Stimulated activated CD4-positive, alpha-beta T cell treated with anti-CD3 and anti-CD28 coated beads, Interleukin-2, amount 100 ng/mL, for 48 hours (primary cell): ENCODE measurements at places on chromosomes 1 and 21.

- DNase-seq: no peak
These were observed 47.6 kb downstream of the KIAA0319L start for GRCh38 chr1:35509558-35509957.

- no peak for DNase-seq
These were observed 93.7 kb upstream of the ETS2 start for GRCh38 chr21:38712071-38712470.

DNA sequence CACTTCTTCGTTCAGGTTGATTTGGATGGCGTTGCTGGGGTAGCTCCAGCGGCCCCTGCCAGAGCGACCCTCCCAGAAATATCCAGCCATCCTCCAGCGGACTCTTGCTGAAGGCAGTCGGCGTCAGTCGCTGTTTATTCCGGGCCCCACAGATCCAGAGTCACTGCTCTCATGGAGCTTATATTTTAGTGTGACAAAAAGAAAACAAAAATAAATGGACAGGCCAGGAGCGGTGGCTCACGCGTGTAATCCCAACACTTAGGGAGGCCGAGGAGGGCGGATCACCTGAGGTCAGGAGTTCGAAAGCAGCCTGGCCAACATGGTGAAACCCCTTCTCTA, 791 bp upstream of the CFAP298 start:
- DNase-seq: no peak

DNA sequence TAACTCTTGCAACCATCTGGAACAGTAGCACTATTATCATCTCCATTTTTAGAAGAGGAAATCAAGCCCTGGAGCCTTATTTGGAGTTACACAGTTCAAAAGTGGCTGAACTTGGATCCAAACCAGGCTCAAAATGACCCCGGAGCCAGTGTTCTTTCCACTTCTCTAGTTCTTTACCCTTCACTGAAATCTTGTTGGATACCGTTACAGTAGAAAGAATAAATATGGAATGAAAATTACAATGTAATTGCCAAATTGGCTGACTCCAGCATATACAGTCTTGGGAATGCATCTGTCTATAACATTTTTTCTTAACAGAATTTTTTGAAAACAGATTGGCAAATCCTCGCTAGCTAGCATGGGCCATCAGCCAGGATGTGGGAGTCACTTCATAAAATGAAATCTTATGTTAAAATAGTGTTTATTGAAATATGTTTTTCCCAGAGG, 261.4 kb downstream of the CTH start:
- DNase-seq: no peak

DNA sequence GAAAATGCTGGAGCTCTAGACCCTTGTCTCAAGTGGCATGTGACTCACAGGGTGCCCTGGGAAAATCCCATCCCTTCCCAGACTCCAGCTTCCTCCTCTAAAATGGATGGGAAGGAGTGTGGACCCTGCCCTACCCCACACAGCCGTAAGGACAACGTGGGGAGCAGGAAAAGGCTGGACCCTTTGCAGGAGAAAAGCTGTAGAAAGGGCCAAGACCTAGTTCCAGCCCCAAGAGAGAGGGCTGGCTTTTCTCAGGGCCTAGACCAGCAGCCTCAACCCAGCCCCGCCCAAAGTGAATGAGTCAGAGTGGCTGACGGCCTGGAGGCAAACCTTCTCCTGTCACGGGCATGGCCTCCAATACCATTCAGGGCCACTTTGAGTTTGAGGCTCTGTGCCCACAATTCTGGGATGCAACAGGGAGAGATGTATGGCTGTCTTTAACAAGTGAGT, 1.1 kb downstream of the LAMB3 start:
- peak; percentile 63 for DNase-seq

GRCh38 chr1:112074711-112075110, 85.2 kb upstream of the KCND3 start:
- DNase-seq: no peak

DNA sequence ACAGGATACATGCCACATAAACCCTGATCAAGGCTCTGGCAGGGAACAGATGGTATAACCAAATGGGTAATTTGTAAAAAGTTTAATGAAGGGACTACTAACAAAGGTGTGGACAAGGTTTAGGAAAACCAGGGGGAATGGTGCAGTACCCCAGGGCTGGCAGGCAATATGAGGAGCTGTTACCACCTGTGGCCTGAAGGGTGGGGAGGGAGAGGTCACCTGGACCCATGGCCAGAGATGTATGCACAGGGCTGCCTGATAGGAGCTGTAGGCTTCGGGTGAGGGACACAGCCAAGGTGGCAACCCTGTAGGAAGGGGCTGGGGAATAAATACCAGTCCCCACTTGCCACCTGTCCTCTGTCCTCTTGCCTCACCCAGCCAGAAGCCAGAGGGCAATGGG, 51.4 kb upstream of the ID3 start:
- DNase-seq: no peak

DNA sequence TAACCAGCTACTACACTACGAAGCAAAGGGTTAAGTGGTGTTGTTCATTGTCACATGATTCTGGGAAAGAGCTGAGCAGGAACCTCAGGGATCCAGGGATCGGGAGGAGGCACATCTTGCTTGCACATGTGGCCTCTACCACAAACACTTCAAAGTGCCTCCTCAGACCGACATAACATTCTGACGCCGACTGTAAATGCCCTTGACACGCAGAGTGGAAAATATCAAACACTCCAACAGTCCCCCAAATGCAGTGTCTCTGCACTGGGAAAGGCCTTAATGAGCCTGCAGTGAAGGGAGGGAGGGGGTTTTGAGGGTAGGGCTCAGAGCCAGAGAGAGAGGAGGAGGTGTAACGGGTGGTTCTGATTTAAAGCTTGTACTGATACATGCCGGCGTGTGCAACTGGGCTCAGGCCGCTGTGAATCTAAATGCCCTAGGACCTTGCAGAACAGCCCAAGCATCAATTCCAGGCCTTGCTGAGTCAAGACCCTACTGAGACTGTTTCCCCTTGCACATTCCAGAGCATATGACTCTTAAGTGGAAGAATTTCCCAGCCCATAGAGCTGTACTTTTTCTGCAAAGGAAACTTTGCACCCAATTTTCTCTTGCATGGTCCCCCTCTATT, 163.7 kb downstream of the NTMT2 start:
- DNase-seq: no peak

GRCh38 chr1:96080925-96081324, 640.7 kb upstream of the PTBP2 start:
- no peak for DNase-seq

- DNase-seq: no peak
These were observed 74.5 kb downstream of the S1PR1 start for GRCh38 chr1:101311146-101311920.

DNA sequence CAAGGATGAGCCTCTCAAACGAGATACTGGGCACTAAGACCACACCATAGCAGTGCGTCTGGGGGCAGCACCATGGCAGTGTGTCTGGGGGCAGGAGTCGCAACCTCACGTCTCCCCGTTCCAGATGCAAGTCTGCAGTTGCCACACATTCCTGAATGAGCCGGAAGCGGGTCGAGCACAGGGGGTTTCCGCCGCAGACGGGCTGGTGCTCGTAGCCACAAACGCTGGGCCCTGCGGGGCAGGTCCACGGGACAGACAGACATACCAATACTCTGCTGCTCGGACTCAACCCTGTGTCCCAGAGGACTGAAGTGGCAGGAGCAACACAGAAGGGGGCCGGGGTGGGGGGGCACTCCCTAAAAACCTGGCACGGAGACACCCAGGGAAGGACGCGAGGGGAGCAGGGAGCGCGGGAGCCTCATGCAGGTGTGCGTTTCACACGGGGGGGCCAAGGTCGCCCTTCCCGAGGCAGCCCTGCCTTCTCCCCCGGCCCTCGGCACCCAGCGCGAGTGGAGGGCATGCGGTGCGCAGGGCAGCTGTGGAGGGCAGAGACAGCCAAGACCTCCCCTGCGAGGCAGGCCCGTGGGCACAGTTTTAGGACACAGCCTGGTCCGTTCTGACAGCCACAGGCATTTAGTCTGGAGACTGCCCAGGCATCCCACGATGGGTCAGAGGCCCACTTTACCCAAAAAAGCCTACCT, 24.5 kb downstream of the PTTG1IP start:
- DNase-seq: no peak

DNA sequence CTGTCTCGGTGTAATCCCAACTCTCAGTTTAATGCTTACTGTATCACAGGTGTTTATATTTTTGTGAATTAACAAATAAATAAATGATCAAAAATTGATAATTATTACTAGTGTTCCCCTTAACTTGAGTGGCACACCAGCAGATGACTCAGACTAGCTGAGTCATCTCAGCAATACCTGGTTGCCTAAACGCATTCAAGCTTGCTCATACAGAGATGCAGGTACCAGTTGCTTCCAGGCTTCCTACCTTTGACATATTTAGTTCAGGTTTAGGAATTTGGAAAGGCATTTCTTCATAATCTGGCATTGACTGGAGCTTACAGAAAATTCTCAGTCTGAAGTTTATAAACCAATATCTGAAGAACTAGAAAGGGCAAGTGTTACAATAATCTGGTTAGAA, 78.9 kb upstream of the LMO4 start:
- no peak for DNase-seq

GRCh38 chr21:14734191-14734590, 188.1 kb upstream of the SAMSN1 start:
- no peak for DNase-seq

- no peak for DNase-seq
These were observed 14.2 kb upstream of the KCNE1 start for GRCh38 chr21:34526241-34526617.

DNA sequence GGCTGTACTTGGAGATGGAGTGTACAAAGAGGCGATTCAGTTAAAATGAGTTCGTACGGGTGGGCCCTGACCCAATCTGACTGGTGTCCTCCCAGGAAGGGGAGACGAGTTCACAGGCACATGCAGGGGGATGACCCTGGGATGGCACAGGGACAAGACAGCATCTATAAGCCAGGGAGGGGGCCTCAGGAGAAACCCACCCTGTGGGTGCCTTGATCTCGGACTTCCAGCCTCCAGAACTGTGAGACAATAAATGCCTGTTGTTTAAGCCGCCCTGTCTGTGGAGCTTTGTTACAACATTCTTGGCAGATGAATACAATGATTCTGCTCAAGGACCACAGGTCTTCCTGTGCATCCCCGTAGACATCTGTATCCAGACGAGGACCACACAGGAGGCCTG, 14.6 kb upstream of the CLDN14 start:
- DNase-seq: no peak

DNA sequence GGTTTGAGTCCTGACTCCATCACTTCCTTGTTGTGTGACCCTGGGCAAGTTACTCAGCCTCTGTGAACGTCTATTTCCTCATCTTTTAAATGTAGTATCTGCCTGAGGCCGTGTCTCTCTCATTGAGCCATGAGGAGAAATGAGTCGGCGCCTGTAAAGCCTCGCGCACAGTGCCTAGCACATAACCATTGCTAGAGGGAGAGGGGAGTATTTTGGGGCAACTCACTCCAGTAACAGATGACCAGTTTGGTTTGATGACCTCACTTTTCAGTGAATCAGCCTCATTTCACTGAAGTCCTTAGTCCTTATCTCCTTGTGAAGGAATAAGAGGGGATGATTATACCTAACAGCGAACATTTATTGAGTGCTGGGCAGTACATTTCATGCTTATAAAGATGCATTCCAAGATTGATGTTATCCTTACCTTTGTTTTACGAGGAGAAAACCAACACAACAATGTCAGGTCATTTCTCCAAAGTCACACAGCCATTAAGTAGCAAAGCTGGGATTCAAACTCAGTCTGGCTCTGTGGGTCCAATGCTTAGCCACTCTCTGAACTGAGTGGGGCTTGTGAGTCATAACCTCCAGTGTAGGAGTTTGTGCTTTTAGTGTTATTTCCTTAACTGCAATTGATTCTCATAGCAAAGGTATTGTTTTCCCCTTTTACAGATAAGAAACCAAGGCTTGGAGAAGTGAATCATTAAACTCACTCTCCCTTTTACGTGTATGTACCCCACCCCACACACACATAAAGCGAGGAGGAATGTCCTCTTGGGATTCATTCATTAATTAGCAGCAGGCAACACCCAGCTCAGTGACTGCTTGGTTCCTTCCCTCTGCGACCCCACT, 25.9 kb downstream of the KCNC4 start:
- DNase-seq: peak; percentile 47

- no peak for DNase-seq
These were observed 2.4 kb downstream of the BTG2 start for GRCh38 chr1:203307641-203308126.

- DNase-seq: no peak
These were observed 823 bp upstream of the KIF1B start for GRCh38 chr1:10209590-10209904.

DNA sequence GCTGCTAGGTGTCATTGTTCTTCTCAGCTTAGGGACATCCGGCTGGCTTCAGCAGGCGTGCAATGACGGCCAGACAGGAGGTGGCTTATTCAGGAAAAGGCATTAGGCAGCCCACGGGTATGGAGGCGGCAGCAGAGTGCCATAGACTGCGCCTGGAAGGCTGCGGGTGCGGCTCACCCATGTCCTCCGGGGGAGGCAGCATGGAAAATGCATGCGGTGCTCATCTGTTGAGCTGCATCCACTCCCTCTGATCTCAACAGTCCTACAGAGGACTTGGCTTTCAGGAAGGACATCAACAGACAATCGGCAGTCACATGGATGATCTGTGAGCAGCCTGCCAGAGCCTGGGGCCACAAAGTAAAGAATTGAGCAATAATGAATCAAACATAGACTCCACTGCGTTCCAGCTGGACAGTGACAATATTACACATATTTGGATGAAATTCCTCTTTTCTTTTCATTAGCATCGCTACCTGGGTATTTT, 42.9 kb downstream of the UMODL1 start:
- DNase-seq: no peak

- no peak for DNase-seq
These were observed 1.1 kb downstream of the PLXNA2 start for GRCh38 chr1:208242941-208243526.

DNA sequence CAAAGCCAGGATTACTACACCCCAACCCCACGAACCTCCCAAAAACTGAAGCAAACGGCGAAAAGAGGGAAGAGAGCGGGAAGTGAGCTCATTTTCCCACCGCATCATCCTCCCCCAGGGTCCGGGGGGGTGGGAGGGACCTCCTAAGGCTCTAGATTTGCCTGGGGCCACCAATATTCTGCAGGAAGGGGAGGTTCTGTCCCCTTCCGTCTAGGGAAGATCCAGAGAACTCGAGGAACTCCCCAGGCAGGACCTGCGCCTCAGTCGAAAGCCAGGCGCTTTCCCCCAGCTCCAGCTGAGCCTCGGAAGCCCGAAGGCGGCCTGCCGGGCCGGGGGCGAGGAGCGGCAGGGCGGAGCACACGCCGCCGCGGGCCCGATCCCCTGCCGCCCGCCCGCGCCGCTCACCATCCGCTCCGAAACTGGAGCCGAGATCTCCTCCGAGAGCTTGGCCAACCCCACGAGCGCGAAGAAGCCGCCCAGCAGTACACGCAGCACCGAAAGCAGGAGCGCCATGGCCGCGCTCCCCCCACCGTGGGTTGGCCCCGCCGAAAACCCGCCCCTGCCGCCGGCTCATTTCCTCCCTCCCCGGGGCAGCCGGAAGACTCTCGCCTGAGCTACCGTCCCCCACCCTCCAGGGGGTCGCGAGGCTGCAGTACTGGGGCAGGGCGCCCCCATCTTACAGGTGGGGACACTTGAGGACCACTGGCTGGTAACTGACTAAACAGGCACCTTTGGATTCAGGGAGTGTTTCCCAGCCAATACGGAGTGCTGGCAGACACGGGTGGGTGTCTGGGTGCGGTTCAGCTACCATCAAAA, at the start of gene TMEM35B:
TMEM35B (minus strand) TSS at position 555 of the 816 bp plus-strand sequence; CDS start at position 513, 42 bp downstream.
- peak; percentile 73 for DNase-seq

- no peak for DNase-seq
These were observed 444.2 kb downstream of the GPATCH2 start for GRCh38 chr1:217186664-217187063.
